ENCODE measurements at places on chromosomes 1 and 21.

DNA sequence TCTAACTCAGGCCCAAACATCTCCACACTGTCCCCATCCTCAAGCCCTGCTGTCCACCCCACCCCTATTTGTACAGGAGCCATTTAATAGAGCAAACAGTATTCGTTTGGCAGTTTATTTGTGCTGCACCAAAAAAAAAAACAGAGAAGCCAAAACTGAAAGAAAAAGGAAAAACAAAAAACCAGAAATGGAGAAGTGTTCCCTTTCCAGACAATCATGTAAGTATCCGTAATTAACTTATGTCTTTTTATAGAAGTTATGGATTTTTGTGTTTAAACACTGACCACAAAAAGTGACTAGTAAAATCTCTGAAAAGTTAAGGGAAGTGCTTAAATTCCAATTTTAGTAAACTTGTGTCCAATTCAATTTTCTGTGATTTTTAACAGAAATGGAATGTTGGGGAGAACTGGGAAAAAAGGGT lies 40.4 kb upstream of the ZBTB18 start:
- no peak for DNase-seq

GRCh38 chr21:17784180-17784598 lies 35.0 kb downstream of the C21orf91 start:
- no peak for DNase-seq

GRCh38 chr1:237031480-237031879 lies 10.5 kb upstream of the RYR2 start:
- no peak for DNase-seq

DNA sequence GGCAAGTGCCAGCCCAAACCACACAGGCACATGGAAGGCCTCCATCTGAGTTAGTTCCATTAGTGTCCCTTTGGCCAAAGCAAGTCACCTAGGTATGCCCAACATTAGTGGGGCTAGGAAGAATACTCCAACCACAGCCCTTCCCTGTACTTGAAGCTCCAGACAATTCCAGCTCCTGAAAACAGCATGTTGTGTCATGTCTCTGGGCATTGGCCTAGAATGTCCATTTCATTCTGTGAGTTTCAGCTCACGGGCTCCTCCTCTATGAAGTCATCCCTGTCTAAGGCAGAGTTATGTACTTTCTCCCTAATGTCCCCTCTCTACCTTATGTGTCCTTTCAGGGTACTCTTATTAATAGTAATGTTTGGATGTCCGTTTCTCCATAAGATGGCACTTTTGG lies 96.5 kb upstream of the SPATA6 start:
- no peak for DNase-seq

- no peak for DNase-seq
Observed at GRCh38 chr1:204733289-204733688, 47.8 kb upstream of the LRRN2 start.

DNA sequence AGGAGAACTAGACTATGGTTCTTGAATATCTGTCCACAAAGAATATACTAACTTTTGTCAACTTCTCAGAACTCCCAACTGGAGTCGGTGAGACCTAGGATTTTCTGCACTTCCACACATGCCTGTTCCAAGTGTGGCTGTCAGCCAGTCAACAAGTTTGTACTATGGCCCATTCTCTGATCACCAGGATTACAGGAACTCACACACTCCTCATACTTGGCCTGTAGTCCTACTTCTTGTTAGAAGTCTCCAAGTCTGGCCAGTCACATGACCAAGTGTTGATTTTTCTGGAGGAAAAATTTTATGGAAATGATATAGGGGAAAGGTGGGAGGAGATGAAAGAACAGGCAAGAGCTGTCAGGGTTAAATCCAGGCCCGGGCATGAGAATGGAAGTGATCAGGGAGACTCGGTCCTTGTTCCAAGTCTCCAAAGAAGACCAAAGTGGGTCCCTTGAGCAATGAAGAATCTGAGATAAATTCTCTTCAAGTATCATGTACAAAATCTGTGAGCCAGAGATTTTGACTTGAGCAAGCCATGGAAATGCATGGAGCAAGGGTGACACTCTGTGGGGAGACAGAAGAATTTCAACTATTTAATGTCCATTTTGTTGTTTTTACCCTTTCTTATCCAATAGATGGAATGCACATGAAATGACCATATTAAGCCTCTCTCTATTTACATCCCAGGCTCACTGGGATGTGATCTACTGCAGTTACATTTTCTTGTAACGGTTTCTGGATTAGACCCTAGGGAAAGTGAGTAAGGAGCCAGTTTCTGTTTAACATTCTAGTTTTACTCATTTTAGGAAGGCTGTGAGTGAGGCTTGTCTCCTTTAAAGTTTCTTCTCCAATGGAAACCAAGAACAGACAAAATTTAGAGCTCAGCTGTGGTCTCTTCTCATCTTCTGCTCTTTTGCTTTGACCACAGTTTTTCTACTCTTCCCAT lies 320.9 kb downstream of the ASTN1 start:
- DNase-seq: peak; percentile 5

GRCh38 chr1:51776408-51776807 lies 102.1 kb downstream of the NRDC start:
- DNase-seq: no peak

DNA sequence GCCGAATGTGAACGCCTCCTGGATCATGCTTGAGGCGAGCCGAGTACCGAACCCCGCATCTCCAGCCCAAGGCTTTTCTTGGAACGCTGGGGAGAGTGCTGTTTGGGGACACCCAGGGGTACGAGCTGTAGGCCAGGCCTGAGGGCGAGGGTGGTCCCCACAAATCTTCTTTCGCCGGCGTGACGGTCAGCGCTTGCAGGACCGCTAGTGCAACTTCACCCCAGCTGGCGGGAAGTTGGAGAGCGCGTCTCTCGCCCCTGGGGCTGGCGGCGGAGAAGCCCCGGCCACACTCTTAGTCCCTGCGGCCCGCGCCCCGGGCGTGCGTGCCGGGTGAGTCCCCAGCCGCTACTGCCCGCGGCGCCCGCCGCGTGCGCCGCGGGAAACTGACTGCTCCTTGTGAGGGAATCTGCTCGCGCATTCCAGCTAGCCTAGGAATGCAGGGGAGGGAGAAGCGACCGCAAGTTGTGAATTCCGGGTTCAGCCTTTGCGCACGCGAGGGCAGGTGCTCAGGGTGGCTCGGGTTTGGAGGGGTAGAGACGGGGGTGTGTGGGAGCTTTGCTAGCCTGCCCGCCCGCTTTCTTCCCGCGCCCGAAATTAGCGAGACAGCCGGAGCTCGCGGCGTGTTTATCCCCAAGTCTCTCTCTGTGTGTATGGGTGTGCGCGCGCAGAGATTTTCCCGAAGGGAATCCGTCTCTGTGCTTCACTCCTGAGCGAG lies 884 bp downstream of the LHX4 start:
- DNase-seq: no peak

DNA sequence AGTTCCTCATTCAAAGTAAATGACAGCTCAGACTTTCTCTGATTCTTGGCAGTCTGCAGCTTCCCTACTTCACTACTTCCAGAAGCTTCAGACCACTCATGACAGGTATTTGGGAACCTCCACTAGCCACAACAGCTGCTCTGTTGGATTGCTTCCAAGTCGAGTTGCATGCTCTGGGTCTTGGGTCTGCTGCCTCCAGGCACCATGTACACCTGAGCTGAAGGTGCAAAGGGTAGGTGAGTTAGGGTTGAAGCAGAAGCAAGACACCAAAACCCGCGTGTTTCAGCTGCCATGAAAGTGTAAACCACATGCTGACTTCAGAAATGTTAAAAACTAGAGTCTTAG lies 62.7 kb downstream of the ZNF684 start:
- DNase-seq: no peak
